ENCODE measurements at places on chromosomes 16 and 17. TPM values are rescaled to one million over a fixed set of nuclear protein-coding genes. Genes with fewer than 3 reads are reported as not detected.
A peak's percentile ranks its signal among the peaks of the same experiment; 100 is the strongest.

- no peaks in the 10 kb centered on the region for H3K27me3 ChIP-seq
- H3K36me3 ChIP-seq, result no peaks in the 10 kb centered on the region
- H3K4me1 ChIP-seq, result no peaks in the 10 kb centered on the region
- no peak overlapping the region for H3K4me3 ChIP-seq
- no peak for DNase-seq
Measured at GRCh38 chr17:71145486-71145885, 975.3 kb upstream of the SOX9 start.

The KRTAP2-2 gene
- not detected for total RNA-seq

The NOG gene
- total RNA-seq, result 0.63 TPM

The ARHGAP44 gene
- total RNA-seq, result 0.26 TPM

GRCh38 chr17:58079300-58080033 is 3.8 kb upstream of the DYNLL2 start:
- peak; percentile 17 for DNase-seq
- H3K27ac ChIP-seq, result no peak overlapping the region
- no peak overlapping the region for H3K4me3 ChIP-seq
- no peaks in the 10 kb centered on the region for H3K36me3 ChIP-seq
- H3K4me1 ChIP-seq, result peaks cover 7% of the 10 kb centered on the region

The ADAD2 gene
- total RNA-seq, result 0.18 TPM

All from activated CD8-positive, alpha-beta T cell treated with anti-CD3 and anti-CD28 coated beads, Interleukin-2, amount 10 ng/mL, durations not matched to agents 7 days and 5 days (primary cell).